LHCN-M2 (cell line): ENCODE measurements at places on chromosomes 16 and 17. TPM values are rescaled to one million over a fixed set of nuclear protein-coding genes. Genes with fewer than 3 reads are reported as not detected.

DNA sequence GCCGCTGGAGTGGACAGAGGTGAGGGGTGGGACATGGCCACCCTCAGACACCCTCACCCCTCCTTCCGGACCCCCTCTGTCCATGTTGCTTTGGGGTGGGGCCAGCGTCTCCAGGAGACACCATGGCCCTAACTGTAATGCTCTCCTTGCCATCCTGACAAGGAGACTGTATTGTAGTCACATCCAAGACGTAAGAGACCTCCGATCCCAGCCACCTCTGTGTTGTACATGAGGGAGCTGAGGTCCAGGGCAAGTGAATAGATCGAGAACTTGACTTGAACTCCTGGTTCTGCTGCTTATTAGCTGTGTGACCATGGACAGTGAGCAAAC, 30.2 kb downstream of the POLR3E start:
- no peak for DNase-seq

GRCh38 chr17:39213852-39214251, 11.9 kb downstream of the STAC2 start:
- DNase-seq: no peak

- DNase-seq: no peak
These were observed 28.2 kb downstream of the HELZ start for GRCh38 chr17:67216578-67217320.

Gene VAT1L
- total RNA-seq: not detected in 2 replicates

GRCh38 chr16:66144641-66145040, 221.8 kb upstream of the CDH5 start:
- no peak for DNase-seq

Gene KRTAP9-4
- not detected in 2 replicates for total RNA-seq

- no peak for DNase-seq
These were observed 19.0 kb downstream of the WWP2 start for GRCh38 chr16:69781118-69781517.

Gene ZNF750
- not detected in 2 replicates for total RNA-seq

Gene LGALS9
- 0.11 TPM in 1 of 2 replicates, not detected in the other for total RNA-seq

DNA sequence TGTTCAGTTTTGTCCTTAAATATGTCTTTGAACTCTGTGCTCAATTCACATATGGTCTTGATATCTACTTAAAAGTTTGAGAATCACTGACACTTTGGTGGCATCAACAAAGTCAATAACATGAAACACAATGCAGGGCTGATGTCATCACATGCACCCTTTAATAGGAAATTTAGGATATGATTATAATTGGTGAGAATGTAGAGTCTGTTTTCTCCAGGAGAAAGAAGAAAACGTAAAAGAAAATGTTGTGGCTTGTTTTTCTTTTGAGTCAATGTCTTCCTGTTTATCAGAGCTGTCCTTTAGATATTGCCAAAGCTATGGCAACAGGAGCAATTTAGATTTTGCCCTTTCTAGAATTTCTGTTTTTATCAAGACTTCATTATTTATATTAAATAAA, 396.9 kb downstream of the CDH13 start:
- DNase-seq: peak; percentile 13

Gene MGRN1
- 25.5 and 26.6 TPM in 2 replicates for total RNA-seq

- no peak for DNase-seq
These were observed at the start of gene GSG1L2 for GRCh38 chr17:9821921-9822320. Gene GSG1L2 (minus strand): TSS chr17:9822079. CDS start chr17:9822071, 8 bp downstream.

GRCh38 chr17:63519972-63520882, 2.9 kb upstream of the KCNH6 start:
- no peak for DNase-seq

Gene OR4D1
- total RNA-seq: not detected in 2 replicates

Gene RNF112
- 0.06 TPM in 1 of 2 replicates, not detected in the other for total RNA-seq

Gene UNC45B
- total RNA-seq: 0.17 TPM in 1 of 2 replicates, not detected in the other

DNA sequence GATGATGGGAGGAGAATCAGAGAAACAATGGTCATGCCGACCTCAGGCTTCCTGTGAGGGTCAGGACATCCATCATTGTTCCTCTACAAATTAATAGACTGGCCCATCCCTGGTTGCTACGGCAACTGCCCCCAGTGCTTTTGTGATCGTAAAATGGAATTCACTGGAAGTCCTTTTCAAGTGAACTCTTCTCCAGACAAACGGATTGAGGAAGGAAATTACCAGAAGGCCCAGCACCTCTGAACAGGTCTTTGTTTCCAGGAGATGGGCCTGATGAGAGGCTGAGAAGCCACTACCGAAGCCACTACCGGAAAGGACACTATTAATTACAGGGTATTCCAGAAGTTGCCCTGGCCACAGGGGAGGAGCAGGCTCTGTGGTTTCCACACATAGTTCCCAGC, 126.0 kb downstream of the MGAT5B start:
- DNase-seq: no peak

Gene TSPOAP1
- total RNA-seq: 0.06 and 0.11 TPM in 2 replicates

DNA sequence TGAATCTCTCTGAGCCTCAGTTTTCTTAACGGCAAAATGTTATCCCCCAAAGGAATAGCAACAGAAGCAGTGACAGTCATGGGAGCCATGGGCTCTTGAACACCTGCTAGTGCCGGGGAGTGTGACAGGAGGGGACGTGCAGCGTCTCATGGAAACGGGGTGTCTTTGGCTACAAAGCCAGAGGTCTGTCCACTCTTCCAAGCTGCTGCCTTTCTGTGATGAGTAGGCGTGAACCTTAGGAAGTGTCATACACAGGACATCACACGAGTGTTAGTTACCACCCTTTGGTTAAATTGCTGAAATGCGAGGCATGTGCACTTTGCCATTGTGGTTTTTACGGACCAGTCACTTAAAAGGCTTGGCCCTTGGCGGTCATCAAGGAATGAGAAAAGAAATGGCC, 93.4 kb downstream of the IRF8 start:
- no peak for DNase-seq

GRCh38 chr17:67520916-67521774, 144.1 kb downstream of the PITPNC1 start:
- DNase-seq: no peak

- DNase-seq: no peak
These were observed 12.6 kb downstream of the UTS2R start for GRCh38 chr17:82384051-82384729.

DNA sequence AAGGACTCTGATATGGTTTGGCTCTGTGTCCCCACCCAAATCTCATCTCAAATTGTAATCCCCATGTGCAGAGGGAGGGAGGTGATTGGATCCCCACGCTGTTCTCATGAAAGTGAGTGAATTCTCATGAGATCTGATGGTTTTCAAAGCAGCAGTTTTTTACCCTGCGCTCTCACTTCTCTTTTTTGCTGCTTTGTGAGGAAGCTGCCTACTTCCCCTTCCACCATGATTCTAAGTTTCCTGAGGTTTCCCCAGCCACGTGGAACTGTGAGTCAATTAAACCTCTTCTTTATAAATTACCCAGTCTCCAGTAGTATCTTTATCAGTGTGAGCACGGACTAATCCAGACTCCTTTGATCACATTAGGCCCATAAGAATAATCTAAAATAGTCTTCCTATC, 719.7 kb upstream of the CDH8 start:
- DNase-seq: no peak

DNA sequence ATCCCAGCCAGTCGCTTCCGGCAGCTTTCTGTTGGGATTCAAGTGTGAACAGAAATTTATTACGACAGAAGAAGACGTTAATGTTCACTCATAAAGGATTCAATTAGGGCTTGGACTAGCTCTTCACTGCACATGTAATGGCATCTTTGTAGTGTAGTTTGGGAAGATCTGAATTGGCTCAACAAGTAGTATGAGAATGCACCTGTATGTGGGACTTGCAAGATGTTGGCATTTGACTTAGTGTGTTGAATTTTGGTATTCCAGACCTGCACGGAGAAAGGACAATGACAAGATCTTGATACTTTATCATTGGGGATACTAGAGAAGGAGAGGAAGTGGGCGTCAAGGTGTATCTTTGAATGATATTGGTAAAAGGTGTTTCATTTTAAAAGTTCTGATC, 1.2 kb downstream of the PSMD11 start:
- DNase-seq: no peak

Gene BCO1
- total RNA-seq: not detected in 2 replicates

DNA sequence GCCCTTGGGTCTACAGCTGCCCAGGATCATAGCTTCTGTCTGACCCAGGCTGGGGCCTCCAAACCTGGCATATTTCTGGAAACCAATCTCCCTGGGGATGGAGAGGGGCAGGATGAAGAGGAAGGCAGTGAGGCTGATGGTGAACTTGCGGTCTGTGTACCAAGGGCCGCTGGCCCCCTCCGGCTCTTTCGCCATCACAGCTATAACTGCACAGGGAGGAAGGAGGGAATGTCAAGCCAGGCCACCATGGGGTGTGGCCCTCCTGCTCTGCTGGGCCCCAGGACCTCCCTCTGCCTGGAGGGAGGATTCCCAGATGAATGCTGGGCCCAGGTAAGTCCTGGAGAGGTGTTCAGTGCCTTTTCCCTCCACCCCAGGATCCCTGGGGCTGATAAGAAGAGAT, 6.3 kb downstream of the SLC38A7 start:
- DNase-seq: no peak

- no peak for DNase-seq
These were observed 469.0 kb downstream of the MAF start for GRCh38 chr16:79131321-79132075.

GRCh38 chr16:729768-730665, 3.1 kb downstream of the HAGHL start:
- DNase-seq: no peak

GRCh38 chr16:69286941-69287713, 24.0 kb upstream of the VPS4A start:
- peak; percentile 61 for DNase-seq

DNA sequence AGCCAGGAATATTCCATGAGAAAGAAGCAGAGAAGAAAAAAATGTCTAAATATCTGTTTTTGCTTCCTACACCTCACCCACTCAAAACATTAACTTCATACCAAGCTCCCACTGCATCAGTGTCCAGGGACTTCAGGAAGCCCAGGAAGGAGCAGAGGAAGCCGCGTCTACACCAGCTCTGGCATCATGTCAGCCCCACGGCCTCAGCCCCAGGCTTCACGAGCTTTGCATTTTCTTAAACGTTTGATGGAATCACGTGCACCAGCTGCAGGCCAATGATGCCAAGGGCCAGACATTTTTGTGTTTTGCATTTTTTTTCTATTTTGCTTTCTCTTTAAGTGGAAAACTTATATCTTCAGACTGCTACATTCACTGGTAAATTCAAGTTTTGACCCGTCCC, 48.6 kb downstream of the CDRT4 start:
- DNase-seq: no peak

Gene DHRS7C
- not detected in 2 replicates for total RNA-seq

- DNase-seq: no peak
These were observed 998 bp upstream of the TMEM11 start for GRCh38 chr17:21214777-21215541.

DNA sequence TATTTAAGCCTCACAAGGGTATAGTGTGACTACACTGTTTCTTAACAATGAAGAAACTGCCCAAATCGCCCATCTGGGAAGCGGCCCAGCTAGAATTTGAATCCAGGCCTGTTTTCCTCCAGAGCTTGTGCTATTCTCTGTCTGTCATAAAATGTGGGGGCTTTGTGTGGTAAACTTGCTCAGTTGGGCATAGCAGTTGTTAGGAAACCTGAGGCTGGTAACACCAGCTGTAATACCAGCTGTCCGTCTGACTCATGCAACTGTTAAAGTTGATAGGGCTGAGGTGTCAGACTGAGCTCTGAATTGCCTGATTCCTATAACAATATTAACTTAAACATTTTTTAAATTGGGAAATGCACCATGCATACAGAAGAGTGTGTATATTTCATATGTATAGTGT, 9.3 kb downstream of the NOD2 start:
- DNase-seq: peak; percentile 98

Gene TRIM65
- total RNA-seq: 29.6 and 32.5 TPM in 2 replicates

DNA sequence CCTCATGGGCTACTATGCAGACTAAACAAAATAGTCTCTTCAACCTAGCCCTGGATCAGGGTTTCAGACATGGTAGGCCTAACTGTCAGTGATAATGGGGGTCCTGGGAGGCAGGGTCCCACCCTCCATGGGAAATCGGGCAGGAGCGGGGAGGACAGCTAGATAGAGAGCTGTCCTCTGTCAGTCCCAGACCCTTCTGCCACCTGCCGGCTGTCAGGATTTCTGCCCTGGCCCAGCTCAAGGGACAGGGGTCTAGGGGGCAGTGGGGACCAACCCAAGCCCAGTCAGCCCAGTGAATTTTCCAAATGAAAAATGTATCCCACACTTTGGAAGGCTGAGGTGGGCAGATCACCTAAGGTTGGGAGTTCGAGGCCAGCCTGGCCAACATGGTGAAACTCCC, 5.3 kb downstream of the CA7 start:
- no peak for DNase-seq

Gene KRT13
- total RNA-seq: not detected in 2 replicates

DNA sequence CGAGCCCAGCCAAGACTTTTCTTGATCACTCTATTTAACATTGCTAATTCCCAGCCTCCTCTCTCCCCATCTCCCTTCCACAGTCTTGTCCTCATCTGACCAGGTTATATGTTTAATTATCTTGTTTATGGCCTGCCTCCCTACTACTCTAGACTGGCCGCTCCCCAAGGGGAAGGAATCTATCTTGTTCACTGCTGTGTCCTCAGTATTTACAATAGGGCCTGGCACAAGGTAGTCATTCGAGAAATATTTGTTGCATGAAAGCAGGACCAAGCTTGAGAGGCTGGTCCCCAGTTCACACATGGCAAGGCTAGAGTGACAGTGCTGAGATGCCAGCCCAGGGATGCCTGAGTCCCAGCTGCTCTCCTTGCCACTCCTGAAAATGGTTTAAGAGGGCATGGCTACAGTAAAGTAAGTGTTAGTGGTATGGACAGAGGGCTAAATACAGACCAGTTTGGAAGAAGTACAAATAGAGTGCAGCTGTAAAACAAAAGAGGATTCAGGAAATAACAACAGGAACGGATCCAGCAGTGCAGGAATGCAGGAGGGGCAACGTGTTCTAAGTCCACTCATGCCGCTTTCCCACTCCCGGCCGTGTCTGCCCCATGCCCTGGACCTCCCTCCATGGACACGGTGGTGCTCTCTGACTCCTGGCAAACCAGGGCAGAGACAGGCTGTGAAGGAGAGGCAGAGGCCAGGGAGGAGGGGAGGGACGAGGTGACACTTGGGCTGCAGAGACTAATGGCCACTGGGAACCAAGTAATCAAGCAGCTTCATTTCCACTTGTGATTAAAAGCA, 65.6 kb downstream of the TOM1L2 start:
- no peak for DNase-seq

DNA sequence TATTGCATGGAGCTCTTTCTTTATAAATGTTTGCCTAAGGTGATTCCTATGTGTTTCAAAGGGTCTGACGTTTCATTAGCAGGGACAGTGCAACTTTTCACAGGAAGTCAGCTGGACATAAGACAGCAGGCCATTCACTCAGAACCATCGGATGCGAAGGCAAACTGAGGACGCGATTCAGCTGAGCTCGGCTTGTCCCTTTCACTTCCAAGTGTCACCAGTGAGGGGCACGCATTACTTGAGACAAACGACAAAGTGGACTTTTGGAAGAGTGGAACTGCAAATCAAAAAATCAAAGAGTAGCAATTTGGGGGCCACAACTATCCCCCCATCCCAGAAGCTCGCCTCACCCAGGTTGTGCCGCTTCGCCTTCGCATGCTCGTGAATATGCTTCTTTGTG, 14.6 kb downstream of the USP22 start:
- DNase-seq: no peak
